ENCODE measurements at places on chromosomes 1 and 21. TPM values are rescaled to one million over a fixed set of nuclear protein-coding genes. Genes with fewer than 3 reads are reported as not detected.

CCDC27 gene
- not detected for total RNA-seq

DNA sequence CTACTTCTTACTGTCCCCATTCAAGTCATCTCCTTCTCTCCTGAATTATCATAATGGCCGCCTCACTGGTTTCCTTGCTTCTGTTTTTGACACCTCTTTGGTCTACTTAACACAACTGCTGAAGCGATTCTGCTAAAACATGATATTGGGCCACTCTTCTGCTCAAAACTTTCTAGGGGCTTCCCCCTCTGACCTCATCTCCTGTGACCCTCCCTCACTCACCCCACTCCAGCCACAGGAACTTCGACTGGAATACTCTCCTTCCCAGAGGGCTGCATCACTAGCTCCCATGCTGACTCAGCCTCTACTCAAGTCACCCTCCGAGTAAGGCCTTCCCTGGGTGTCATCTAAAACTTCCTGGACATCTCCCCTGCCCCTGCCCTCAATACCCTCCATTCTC lies 35.7 kb downstream of the NRIP1 start:
- DNase-seq, result no peak
- no peak overlapping the region for H3K4me3 ChIP-seq

- H3K4me3 ChIP-seq, result no peak overlapping the region
- no peak overlapping the region for H3K27ac ChIP-seq
- DNase-seq, result no peak
- H3K36me3 ChIP-seq, result no peaks in the 10 kb centered on the region
These were observed 104.9 kb upstream of the PLD5 start for GRCh38 chr1:242629396-242629795.

GRCh38 chr1:16376971-16377370 lies 9.9 kb downstream of the SZRD1 start:
- DNase-seq, result no peak
- no peak overlapping the region for H3K27ac ChIP-seq
- peaks cover 6% of the 10 kb centered on the region for H3K4me1 ChIP-seq
- H3K36me3 ChIP-seq, result no peaks in the 10 kb centered on the region
- H3K4me3 ChIP-seq, result no peak overlapping the region
